CMK (cell line): ENCODE measurements at places on chromosomes 4 and X.
A peak's percentile ranks its signal among the peaks of the same experiment; 100 is the strongest.

DNA sequence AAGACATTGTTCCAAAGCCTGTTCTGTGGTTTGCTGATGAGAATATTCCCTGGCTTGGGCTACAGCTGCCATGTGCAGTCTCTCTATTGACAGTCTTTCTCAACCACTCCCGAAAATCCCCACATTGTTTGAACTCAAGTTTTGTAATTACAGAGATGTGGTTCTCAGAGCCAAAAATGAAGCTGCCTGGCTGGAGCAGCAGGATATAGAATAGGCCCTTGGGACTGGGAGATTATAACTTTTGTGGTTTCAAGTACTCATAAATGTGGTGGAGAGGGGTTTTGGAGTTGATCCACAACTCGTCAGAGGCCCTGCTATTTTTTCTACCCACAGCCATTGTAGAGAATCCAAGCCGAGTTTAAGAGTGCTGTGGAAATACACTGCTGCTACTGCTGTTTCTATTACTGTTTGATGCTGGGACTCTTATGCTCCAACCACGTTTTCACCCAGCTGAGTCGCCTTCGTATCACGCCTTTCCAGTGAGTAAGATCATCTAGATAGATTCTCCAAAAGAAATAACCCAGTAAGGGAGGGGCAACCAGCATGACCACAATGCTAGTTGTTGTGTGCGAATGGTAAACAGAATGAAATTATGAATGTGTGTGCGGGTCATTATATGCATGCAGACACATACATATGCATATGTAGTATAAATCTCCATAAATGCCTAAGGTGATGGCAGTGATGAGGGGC is 57.1 kb upstream of the ATXN3L start:
- no peak for DNase-seq

GRCh38 chr4:125313497-125313896 is 1.3 kb upstream of the FAT4 start:
- DNase-seq: peak; percentile 52

DNA sequence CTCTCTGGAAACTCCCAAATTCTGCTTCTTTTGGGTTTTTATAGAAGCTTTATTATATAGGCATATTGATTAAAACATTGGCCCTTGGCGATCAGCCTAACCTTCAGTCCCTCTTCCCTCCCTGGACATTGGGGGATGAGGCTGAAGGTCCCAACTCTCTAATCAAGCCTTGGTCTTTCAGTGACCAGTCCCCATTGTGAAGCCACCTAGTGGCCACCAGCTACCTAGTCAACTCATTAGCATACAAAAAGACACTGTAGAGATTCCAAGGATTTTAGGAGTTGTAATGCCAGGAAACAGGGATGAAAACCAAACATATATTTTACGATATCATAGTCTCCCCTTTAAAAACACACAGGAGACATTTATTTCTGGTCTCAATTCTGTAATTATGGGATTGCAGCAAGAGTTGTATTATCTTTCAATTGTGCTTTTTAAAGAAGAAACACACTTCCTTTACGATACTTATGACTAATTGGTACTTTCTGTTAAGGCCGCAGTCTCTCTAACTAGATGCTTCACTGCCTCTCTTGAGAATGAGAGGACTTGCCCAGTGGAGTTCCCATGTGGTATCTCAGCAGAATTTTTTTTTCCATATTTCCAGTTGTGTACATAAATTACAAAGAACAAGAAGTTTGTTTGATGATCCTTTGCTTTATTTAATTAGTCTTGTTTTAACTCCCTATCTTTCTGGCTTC is 58.2 kb downstream of the WDR17 start:
- DNase-seq: no peak

GRCh38 chrX:54301516-54301915 is 56.3 kb downstream of the WNK3 start:
- DNase-seq: no peak

DNA sequence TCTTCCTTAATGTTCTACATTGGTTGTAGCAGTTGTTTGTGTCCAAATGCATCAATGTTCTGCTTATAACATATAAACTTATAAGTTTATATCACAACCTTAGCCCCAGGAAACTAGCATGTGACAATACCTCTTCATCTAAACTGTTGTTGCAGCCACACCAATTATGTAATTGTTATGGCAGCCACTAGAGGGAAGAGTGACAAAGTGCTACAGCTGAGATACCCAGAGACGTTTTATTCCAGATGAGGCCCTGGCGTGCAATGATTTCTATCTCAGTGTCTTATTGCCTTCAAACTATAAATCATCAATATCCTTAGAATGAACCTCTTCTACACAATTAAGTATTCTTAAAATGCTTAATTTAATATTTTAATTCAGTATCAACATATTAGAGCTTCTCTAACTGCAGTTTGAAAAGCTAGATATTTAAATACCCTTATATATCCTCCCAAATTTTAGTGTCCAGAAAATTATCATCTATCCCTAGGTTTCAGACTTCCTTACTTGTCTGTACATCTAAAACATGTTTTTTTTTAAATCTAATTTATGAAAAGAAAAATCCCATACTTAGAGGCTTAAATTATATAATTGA is 171.6 kb downstream of the PCDH10 start:
- DNase-seq: no peak

DNA sequence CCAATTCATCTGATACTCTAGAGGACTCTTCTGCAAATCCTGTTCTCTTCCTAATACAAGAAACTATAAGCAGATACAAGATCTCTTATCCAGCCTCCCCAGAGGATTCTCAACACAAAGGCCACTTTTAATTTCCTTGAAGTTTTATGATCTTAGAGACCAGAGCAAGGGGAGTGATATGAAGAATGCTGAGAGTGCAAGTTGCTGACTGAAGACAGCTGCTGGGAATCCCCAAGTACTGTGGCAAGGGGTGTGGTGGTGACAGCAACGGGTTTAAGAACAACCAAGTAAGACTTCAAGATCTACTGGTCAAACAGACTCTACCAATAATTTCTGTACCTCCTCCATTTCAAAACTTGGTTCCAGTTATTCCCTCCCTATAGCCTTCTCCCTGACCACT is 7.0 kb downstream of the AMMECR1 start:
- no peak for DNase-seq

DNA sequence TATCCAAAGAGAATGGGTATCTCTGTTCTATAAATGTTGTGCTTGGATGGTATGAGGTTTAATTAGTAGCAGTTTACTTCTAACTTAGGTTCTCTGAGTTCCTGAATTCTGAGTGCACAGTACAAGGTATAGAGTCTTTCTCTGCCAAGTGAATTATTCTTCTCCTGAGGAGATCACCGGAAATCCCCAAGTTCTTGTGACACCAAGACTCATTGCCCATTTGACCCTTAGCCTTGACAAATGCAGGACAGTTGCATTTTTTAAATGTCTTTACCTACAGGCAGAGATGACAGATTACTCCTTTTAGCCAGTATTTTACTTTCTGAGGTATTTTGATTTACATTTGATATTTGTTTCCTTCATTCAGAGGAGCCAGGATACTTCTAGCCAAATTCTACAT is 72.9 kb downstream of the MAOA start:
- no peak for DNase-seq

DNA sequence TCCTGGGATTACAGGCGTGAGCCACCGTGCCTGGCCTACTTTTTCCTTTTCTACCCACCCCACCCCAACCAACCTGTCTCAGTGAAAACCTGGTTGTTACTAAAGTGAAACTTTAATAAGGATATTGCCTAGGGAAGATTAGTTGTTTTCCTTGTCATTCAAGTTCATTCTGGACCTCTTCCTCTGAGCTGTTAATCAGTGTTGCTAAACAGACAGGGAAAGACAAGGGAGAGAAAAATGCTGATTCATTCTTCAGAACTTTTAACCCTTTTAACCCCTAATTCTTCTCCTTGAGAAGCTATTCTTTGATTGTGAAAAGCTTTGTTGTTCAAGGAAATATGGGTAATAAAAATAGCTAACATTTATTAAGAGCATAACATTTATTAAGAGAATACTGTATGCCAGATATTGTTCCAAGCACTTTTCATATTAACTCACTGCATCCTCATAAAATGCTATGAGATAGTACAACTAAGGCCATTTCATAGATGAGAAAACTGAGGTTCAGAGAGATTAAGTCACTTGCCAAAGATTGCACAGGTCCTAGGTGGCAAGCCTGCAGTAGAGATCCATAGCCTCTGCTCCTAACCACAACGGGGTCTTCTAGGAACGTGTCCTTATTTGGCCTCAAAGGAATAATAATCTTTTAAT is 34.8 kb downstream of the OSTC start:
- no peak for DNase-seq

GRCh38 chr4:121684561-121684960 is 12.2 kb downstream of the ANXA5 start:
- no peak for DNase-seq

DNA sequence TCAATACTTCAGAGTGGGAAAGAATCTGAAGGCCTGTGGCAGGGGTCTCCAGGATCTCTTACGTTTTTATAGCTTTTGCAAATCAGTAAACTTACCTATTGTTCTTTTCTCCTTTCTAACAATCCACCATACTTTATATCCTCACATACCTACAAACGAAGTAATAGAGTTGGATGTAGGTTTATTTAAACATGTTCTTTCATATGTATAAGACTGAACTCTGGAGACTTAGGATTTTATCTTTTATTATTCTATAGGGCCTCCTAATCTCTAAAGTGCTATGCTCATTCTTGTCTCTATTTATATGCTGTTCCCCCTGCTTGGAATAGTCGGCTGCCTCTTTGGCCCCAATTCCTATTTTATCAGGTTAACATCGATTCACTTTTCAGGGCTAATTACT is 43.8 kb upstream of the NUDT6 start:
- no peak for DNase-seq

DNA sequence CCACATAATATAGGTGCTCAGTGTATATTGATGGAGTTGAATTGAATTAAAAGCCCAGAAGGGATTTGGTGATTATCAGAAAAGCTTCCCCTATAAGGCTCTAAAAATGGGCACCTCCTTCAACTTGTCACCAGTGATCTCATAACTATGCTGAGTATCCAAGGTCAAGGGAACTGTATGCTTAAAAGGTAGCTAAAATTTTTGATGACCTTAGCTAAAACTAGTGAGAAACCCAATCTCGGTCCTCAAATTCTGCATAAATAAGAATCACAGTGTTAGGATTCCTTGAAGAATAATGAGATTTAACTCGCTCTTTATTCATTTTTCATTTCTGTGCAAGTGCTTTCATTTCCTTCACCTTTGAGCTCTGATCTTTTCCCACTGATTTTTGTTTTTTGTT is 87.7 kb upstream of the AP1S2 start:
- DNase-seq: no peak

- DNase-seq: no peak
Observed at GRCh38 chr4:5096261-5096660, 45.0 kb downstream of the STK32B start.

DNA sequence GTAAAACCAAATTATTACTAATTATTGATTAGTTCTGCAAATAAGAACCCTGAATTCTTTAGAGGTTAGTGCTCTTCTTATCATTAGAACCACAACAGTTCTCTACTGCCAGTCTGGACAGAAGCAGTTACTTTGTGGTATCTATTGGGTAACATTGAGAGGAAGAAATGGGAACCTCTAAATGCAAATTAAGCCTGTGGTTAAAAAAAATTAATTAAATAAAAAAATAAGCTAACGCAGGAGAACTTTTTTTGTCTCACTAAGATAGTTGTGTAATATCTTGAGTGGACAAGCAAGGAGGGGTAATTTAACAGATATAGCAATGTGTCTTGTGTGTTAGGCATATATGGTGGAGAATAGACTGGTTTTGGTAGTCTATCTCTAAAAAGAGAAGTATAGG is 32.9 kb upstream of the TET2 start:
- peak; percentile 39 for DNase-seq

DNA sequence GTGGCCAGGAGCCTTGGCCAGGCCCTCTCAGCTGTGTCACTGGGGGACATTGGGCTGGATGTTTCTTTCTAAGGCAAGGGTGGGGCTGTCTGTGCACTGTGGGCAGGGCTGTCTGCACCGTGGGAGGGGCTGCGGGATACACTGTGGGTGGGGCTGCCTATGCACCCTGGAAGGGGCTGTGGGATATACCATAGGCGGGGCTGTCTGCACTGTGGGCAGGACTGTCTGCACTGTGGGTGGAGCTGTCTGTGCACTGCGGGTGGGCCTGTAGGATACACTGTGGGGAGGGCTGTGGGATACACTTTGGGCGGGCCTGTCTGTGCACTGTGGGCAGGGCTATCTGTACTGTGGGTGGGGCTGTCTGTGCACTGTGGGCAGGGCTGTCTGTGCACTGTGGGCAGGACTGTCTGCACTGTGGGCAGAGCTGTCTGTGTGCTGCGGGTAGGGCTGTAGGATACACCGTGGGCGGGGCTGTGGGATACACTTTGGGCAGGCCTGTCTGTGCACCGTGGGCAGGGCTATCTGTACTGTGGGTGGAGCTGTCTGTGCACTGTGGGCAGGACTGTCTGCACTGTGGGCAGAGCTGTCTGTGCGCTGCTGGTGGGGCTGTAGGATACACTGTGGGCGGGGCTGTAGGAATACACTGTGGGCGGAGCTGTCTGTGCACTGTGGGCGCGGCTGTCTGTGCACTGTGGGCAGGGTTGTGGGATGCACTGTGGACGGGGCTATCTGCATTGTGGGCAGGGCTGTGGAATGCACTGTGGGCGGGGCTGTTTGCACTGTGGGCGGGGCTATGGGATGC is 31.1 kb downstream of the ACOX3 start:
- peak; percentile 86 for DNase-seq

DNA sequence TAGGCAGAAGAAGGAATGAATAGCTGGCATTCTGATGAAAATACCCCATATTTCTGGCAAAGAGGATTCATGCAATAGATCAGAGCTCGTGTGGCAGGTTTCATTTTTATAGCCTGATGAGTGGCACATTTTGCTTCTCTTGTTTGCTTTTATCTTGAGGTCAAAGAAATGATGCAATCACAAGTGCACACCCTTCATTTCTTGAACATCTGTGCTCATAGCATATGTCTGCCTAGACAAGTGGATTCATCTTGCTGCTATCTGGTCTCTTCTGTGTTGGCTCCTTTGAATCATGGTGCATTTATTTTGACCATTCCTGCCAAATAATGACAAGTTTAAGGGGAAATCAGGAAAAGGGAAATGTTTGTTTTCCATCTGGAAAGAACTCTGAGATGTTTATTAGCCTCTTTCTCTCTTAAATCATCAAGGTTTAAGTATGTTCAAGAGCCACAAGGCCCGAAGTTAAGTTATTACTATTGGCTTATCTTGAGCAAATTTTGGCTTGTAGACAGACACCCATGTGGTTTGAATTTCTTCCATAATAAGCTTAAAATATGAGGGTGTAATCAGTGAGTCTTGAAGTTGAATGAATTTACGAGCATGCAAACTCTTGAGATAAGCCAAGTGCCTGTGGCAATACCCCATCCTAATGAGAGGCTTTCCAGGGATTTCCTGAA is 59.3 kb upstream of the HS3ST1 start:
- DNase-seq: no peak

DNA sequence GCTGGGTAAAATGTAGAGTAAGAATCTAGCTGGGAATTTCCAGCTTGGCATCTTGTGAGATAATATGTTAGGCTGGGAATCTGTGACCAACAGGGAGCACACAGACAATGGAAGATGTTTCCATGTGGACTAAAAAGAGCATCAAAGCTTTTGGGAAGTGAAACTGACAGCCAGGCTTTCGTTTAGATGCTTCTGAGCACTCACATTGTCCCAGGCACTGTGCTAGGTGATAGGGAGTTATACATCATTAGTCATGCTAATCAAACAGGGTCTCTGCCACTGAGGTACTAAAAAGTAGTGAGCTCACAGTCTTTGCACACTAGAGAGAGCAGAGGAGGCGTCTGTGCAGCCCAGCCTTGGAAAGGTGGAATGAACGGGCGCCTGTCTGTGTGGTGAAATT is 101.9 kb upstream of the SCOC start:
- no peak for DNase-seq

- DNase-seq: no peak
Observed at GRCh38 chrX:123357941-123358340, 173.9 kb downstream of the GRIA3 start.
